ENCODE measurements at places on chromosomes 11 and 22.

GRCh38 chr11:5738431-5738830, 2.2 kb downstream of the OR56B1 start:
- no peak for DNase-seq

- peak; percentile 14 for DNase-seq
These were observed 65.1 kb upstream of the LRRC55 start for GRCh38 chr11:57116654-57117053.

DNA sequence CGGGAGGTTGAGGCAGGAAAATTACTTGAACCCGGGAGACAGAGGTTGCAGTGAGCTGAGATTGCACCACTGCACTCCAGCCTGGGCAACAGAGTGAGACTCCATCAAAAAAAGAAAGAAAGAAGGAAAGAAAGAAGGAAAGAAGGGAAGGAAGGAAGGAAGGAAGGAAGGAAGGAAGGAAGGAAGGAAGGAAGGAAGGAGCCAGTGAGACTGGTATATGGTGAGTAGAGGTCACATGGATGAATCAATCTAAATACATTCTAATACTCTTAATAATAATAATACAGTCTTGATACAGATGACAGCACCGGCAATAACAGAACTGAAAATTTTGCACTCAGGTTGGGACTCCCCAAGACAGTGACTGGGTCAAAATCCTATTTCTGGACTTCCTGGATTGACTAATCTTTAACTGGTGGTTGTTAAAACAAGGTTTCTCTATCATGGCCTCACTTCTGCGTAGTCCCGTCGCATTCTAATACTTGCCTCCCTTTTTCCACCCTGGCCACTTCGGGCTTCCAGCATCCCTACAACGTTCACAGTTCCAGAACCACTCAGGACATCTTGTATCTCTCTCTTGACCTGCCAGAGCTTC, 53.5 kb upstream of the EIF3M start:
- no peak for DNase-seq

GRCh38 chr11:5367448-5368074, 16.1 kb upstream of the OR51M1 start:
- DNase-seq, result no peak

DNA sequence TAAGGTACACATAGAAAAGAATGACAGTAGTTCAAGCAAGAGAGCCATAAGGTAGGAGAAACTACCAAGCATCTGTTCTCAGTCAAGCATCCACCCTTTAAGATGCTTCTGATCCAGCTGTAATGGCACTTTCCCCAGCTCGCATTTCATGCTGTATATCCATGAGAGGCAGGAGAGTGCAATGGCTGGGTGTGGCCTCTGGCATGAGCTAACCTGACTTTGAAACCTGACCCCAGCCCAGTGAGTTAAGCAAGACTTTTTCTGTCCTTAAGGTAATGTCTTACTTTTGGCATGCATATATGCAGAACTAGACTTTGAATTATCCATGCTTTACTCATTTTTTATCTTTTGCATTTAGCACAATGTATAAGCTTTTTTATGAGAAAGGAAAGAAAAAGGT, 79.8 kb upstream of the CNTN5 start:
- no peak for DNase-seq

GRCh38 chr22:20565761-20566160, 58.4 kb downstream of the MED15 start:
- no peak for DNase-seq

- DNase-seq, result peak; percentile 52
These were observed 1.2 kb upstream of the CASTOR1 start for GRCh38 chr22:30290342-30291057.

DNA sequence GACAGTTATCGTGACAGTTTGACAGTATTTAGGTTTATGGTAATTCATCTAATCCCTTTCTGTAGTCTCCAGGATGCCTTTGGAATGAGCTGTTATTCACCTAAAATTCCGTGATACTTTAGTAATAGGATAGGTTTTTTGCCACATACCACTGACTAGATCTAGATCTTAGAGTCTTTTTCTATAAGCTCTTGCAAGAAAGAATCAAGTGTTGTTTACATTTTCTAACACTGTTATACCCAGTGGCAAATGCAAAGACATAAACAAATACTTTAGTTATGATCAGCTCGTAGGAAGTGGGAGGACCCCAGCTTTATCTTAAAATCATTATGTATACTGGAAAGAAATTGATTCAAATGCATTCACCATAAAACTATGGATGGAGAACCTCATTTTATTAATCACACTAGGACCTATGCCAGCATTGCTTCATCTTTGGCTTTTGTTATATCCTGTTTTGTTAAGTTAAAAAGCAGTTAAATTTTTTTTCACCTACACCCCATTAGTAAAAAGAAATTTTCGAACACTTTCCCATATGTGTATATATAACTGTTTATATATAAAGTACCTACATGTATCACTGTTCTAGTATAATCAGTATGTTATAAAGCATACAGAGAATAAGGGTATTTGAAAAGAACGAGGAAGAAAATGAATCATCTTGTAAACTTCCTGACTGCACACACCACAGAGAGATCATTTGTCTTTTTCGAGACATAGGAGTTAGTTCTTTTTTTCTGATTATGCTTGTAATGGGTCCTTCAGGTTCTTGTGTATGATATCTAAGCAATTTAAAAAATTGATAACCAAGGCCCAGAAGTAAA, 60.9 kb downstream of the PDHX start:
- no peak for DNase-seq

DNA sequence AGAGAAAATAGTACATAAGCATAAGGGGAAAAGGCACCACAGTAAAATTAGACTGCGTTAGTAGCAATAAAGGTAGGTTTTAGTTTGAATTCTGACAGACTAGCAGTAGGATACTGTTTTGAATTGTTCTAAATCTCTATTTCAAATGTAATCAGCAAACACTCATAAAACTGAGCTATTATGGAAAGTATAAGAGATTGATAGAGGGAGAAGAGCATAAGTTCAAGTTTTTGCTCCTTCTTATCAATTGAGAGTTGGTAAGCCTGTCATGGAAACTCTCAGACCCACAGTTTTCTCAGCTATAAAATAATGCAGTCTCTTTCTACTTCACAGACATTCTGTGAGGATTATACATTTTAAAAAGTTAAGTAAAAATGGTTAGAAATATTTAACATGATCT, 840.2 kb upstream of the CNTN5 start:
- no peak for DNase-seq

GRCh38 chr11:32379719-32380118, 55.6 kb downstream of the WT1 start:
- DNase-seq, result no peak

GRCh38 chr22:35407362-35407761, 7.4 kb downstream of the MCM5 start:
- no peak for DNase-seq

DNA sequence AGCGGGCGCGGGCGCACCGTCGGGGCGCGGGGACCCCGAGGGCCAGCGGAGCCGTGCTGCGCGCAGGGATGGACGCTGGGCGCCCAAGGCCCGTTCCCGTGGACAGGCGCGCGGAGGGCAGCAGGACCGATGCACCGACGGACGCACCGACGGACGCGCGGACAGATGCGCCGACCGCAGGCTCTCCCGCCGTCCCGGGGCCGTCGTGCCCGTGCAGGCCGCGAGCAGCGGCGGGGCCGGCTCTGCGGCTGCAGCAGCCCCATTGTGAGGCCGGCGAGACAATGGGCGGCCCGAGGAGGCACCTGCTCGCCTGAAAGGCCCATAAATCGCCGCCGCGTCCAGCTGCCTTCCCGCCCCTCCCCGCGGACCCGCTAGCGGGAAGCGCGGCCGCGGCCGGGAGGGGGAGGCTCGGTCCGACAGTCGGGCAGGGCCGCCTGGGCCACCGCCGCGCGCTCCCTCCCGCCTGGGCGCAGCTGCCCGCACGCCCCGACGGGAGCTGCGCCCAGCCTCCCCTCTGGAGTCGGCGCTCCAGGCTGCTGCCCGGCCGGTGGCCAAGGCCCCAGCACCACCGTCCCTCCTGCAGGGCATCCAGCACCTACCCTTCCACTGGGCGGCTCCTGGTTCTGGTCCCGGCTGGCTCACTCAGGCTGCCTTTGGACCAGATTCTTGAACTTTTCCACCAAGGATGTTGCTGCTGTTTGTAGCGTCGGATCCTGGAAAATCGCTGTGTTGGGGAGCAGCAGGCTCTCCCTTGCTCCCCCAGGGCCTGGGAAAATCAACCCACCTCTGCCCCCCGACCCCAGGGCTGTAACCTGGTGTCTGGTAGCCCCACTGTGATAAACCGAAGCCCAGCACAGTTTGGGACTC, 15.8 kb downstream of the CDKN1C start:
- DNase-seq, result no peak
